GOT3 (cell line): ENCODE measurements at places on chromosomes 16 and 17.

GRCh38 chr16:9846362-9847099 lies 335.7 kb downstream of the GRIN2A start:
- DNase-seq: no peak

DNA sequence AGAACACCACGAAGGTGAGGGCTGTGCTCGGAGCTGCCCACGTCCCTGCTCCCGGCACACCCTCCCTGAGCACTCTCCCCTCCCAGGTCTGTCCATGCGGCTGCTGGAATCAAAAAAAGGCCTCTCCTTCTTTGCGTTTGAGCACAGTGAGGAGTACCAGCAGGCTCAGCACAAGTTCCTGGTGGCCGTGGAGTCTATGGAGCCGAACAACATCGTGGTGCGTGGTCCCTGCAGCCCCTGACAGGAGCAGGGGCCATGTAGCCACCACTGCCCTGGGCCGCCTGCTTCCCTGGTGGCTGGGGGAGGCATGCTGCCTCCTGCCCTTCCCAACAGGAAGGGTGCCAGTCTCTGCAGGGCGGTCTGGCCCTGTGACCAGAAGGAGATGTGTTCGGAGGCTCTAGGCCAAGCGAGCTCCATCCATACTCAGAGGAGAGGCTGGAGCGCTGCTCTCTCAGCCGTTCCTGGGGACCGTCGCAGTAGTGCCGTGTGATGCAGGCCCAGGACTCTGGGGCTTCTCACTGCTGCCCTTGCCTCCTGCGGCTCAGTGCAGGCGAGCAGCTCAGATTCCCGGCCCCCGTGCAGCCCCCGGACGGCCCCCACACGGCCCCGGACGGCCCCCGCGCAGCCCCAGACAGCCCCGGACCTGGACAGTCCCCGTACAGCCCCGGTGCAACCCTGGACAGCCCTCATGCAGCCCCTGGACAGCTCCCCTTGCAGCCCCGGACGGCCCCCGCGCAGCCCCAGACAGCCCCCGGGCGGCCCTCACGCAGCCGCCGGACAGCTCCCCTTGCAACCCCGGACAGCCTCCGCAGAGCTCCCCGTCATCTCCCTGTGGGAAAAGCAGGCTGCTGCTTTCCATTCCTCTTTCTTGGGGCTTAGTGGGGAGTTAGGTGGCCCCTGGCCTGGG lies 20.5 kb downstream of the TCF25 start:
- DNase-seq: no peak

- no peak for DNase-seq
Measured at GRCh38 chr16:54657709-54658102, 273.0 kb upstream of the IRX5 start.

DNA sequence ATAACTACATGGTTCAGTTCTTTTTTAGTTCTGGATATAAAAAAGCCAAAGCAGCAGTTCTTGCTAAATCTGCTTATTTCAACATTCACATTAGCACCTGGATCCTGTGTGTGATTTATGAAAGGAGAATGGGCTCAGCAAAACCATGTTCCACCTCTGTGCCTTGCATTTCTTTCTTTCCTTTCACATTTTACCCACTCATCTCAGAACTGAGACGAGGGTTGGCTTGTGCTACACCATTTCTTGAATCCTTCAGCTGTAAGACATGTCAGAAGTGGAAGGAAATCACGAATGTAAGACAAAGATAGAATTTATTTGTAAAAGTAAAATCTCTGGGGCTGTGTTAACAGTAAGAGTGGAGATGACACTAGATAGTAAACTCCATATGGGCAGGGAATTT lies 1.2 kb upstream of the UTP6 start:
- no peak for DNase-seq

DNA sequence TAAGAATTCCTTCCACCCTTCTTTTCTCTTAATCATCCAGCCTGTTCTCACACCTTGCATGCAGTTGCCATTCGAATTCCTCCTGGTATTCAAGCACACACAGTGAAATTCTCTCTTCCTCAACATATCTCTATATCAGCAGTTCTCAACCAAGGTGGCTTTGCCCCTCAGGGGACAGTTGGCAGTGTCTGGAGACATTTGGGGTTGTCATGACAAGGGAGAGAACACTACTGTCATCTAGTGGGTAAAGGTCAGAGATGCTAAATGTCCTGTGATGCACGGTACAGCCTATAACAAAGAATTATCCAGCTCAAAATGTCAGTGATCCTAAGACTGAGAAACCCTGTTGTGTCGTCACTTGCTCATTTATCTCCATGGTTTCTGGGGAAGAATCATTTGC lies 94.8 kb upstream of the CPHXL start:
- DNase-seq: no peak

DNA sequence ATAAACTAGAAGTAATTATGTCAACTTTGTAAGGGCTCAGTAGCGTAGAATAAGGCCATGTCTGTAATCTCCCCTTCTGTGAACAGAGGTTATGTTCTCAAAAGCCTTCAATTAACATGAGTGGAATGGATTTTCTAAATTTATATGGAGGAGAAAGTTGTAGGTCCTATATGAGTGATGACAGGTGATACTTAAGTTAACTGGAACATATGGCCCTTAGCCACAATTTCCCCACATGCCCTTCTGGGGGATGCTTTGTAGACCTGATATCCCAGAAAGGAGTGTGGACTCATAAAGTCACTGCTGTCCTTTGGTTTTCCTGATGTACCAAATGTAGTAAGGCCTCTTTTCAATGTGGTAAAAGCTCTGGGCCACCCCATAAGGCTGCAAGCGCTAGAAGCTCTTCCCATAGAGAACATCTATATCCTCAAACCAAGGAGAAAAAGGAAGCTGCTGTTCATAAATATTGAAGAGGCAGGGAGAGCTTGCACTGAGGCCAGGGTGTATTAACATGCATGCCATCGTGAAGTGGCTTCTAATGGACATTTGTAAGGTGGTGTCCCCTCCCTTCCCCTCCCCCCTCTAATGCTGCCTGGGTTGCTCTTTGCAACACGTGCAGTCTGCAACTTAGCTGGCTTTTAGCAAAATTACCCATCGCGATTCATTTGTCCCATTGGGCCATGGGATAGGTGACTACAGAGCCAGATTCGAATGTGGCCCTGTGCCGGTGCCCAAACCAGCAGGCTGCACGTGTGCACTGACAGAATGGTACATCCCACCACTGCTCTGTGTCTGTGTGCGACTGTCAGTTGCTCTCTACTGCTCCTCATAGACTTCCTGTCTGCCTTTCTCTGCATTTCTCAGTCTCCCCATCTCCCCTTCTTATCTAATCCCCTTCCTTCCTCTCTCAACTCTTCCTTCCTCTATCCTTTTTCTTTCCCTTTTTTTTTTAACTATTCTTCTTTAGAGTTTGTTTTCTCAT lies 269.0 kb downstream of the WWOX start:
- no peak for DNase-seq
